ENCODE measurements at places on chromosomes 3 and 15.
A peak's percentile ranks its signal among the peaks of the same experiment; 100 is the strongest.

GRCh38 chr3:174777813-174778212, 81.3 kb upstream of the NAALADL2 start:
- DNase-seq, result no peak

- DNase-seq, result no peak
These were observed 104.4 kb upstream of the GOLGA6L6 start for GRCh38 chr15:20645956-20646355.

DNA sequence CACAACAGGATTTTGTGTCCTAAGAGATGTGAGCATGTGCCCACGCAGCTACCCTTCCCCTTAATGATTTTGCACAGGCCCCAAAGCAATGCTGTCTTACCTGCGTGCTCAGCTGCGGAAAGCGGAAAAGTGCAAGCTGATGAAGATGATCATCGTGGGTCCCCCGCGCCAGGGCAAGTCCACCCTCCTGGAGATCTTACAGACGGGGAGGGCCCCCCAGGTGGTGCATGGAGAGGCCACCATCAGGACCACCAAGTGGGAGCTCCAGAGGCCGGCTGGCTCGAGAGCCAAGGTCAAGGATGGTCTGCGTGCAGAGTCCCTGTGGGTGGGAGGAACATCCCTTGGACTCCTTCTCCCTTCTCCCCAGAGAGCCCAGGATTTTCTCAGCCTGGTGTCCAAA, 103.1 kb downstream of the LRRK1 start:
- DNase-seq, result peak; percentile 60

- DNase-seq, result no peak
These were observed 9.2 kb upstream of the WDR49 start for GRCh38 chr3:167662919-167663400.

DNA sequence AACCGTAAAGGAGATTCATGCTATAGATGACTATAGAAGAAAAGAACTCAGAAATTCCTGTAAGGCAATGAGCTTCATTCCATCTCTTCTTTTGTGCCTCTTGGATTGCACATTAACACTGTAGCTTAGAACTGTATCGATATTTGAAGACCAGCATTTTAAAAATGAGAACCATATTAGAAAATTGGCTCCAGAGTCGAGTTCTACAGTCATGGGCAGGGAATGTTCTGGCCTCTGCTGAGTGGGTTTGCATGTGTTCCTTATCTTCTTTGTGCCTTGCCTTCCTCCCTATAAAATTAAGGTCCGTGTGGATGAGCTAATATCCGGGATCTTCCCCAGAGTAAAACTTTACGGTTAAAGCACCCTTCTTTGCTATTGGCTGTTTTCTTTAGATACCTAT, 77.4 kb upstream of the PLCL2 start:
- no peak for DNase-seq

DNA sequence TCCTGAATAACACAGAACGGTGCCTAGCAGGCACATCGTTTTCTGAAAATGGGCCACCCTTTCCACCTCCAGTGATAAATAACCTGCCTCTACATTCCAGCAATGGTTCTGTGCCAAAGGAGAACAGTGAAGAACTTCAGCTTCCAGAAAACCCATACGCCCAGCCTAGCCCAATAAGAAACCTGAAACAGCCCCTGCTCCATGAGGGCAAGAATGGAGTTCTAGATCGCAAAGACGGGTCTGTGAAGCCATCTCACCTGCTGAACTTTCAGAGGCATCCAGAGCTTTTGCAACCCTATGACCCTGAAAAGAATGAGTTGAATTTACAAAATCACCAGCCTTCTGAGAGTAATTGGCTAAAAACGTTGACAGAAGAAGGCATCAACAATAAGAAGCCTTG, 61.9 kb downstream of the CGNL1 start:
- no peak for DNase-seq

DNA sequence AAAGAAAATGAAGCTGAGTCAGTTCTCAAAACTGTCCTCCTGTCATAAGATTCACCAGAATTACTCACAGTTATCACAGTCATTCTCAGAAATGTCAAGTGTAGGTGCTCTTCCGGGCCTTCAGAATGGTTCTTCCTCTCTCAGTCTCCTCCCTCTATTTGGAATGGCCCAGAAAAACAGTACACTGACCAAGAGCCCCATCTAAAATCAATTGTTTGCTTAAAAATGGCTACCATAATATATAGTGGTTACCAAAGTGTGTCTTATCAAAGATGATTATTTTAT, 99.8 kb downstream of the MECOM start:
- no peak for DNase-seq

DNA sequence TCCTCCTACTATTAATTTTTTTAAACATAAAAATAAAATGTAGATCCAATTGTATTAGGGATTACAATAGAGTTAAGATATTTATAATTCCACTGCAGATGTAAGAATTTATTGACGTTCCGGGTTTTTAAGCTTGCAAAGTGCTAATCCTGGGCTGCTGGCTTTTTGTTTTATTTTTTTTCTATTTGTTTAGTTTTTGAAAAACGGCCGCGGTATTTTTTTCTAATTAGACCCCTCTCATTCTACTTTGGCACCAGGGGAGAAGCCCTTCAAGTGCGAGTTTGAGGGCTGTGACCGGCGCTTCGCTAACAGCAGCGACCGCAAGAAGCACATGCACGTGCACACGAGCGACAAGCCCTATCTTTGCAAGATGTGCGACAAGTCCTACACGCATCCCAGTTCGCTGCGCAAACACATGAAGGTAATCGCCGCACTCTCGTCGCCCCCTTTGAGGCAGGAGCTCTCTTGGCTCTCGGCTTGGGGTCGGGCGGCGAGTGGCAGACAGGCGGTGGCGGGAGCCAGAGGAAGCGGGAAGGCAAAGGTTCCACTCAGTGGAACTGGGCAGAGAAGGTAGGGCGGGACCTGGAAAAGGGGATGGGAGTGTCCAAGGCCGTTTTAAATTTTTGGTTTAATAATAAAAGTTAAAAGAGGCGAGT, 3.2 kb downstream of the ZIC1 start:
- DNase-seq, result no peak

DNA sequence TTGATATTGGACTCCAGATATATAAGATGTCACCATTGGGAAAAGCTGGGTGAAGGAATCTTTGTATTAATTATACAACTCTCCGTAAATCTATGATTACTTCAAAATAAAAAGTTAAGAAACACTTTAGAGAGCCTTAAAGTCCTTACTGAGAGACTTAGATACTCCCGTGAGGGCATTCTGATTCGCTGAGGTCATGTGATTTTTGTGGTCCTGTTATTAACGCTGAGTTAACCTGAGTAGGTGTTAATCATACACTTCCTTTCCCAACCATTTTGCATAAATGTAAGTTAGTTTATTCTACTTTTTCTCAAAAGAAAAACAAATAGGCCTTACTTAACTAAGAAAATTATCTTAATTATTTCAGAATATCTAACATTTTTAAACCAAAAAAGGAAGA, 67.1 kb upstream of the LMOD3 start:
- no peak for DNase-seq

DNA sequence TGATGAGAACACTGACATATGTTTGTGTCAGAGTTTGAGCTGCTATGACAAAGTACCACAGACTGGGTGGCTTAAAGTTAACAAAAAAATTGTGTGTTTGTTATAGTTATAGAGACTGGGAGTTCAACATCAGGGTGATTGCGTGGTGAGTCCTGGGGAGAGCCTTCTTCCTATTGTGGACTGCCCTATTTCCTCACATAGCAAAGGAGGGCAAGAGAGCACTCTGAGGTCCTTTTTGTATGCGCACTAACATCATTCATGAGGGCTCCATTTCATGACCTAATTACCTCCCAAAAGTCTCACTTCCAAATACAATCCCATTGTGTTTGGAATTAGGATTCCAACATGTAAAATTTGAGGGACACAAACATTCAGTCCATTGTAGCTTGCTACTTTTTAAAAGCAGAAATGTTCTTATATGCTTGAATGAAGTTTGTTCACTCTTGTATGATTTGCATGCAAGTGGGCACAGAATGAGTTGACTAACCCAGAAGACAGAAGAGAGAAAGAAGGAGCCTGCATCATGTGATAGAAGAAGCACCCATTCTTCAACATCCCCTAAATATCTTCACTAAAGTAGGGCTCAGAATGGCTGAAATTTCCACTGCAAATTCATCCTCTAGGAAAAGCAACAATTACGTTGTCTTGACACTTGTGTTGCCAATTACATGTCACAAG, 18.9 kb upstream of the ALCAM start:
- DNase-seq, result no peak

- DNase-seq, result no peak
These were observed 47.5 kb upstream of the LIMD1 start for GRCh38 chr3:45546716-45547701.

GRCh38 chr3:124107104-124107890, 115.4 kb upstream of the ROPN1 start:
- DNase-seq, result no peak

GRCh38 chr3:112505907-112506306, 6.6 kb upstream of the BTLA start:
- no peak for DNase-seq

DNA sequence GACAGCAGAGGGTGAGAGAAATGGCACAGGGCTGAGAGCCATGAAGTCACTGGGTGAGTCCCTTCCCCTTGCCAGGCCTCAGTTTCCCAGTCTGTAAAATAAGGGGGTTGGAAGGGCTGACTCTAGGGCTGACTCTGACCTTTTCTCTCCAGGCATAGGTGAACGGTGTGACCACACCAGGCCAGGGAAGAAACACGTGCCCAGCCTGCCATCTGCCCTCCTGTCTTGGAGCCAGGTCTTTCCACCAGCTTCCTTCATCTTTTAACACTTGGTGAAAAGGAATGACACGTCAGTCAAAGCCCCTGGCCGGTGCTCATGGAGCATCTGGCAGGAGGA, 74.4 kb downstream of the CPN2 start:
- no peak for DNase-seq

DNA sequence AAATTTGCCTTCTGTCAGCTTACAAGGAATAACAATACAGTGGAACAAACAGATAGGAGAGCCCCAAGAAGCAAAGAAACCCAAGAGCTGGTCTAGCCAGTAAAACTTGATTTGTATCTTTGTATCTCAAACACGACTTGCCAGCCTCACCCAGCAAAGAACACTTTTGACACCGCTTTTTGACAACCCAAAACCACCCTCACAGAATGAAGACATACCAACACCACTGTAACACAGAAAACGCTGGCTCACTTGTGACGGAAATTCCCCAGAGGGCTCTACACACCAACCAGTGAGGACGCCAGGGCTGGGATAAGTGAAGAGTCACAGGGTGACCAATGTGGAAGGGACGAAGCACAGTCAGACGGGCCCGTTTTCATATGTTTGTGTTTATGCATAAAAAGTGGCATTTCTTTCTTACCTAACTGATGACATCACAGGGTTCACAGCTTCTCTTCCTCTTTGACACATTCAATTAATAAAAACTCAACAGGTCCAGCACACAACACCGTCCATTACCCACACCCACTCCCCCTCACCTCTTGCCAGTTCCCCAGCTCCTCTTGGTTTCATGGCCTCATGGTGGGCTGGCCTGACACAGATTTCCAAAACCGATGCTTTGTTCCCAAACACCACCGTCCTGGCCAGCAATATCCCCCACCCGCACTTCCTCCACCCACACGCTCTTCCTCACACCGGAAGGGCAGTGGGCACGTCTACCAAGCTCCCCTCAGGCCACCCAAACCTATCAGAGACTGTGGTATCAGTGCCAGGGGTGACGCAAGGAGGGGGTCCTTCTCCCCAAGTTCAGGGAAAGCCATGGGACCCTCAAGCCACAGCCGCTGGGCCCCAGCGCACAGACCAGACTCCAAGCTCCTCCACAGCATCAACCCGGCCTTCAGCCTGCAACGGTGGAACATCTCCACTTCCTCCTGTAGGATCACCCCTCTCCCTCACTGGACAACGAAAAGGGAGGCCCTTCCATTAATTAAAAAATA, 94.2 kb downstream of the ADAMTS17 start:
- no peak for DNase-seq

DNA sequence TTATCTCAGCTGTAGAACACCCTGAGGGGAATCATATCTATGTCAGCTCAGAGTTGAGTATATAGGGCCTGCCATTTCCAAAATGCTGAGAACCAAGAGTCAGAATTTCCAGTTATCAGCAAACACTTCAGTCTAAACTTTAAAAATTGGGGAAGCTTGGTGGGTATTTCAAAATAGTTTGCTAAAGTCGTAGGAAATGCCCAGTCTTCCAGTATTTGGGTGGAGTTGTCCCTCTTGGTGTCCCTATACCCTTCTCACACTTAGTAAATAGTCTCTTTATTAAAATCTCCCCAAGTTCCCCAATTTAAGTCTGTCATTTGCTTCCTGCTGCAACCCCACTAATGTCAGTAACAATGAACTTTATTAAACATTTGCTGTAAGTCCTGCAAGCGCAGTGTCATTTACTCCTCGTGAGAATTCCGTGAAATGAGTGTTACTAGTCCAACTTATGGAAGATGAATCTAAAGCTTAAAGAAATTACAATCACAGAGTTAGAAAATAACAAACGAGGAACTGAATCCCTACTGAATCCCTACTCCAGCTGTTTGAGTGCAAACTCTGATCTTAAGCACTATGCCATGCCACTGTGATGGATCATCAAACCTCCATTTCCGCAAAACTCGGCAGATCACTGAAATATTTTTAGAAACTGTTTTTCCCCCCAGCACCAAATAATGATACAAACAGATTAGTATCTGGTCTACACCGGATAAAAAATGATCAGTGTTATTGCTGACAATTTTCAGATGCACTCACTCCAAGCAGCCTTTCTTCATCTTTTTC, 341.7 kb upstream of the PROK2 start:
- DNase-seq, result no peak

- DNase-seq, result no peak
These were observed 112.1 kb upstream of the MRPS22 start for GRCh38 chr3:139231555-139232281.

DNA sequence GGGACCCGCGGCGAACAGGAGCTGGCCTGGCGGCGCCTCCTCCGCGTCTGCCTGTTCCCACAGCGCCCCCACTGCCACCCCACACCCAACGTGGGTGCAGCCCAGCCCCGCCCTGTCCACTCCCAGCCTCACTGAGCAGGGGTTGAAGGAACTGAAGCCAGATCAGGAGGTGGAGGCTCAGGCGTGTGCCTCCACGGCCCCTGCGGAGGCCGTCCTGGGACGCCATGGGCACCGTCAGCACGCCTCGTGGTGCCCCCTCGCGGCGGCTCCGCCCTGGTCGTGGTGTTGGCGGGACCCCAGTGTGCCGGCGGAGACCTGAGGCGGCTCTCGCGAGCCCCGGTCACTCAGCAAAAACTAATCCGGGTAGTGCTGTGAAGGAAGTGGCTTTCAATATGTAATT, 39.0 kb upstream of the PRSS50 start:
- DNase-seq, result no peak

GRCh38 chr3:67901681-67902080, 247.3 kb upstream of the SUCLG2 start:
- DNase-seq, result no peak

GRCh38 chr15:61047783-61048182, 181.3 kb downstream of the RORA start:
- DNase-seq, result no peak

GRCh38 chr3:16995601-16996000, 110.8 kb downstream of the PLCL2 start:
- no peak for DNase-seq

GRCh38 chr15:52224211-52224610, 33.0 kb upstream of the GNB5 start:
- DNase-seq, result no peak

- DNase-seq, result no peak
These were observed 278.3 kb downstream of the SHQ1 start for GRCh38 chr3:72569754-72570440.
